ENCODE measurements at places on chromosomes 4 and X.

DNA sequence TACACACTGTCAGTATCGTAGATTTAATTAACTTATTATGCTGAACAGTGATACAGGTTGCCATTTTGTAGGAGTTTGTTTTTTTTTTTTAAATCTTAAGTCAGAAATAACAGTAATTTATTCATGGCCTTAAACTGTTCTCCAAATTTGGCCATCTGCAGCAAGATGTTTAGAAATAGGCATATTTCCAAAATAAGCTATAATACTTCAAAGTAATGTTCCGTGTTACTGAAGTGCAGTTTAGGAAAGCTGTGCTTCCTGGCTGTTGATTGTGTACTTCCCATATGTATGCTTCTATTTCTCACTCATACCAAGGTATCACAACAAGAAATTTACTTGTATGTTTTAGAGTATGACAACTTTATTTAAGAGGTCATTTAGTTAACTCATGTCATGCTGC lies 28.9 kb downstream of the CPEB2 start:
- no peak for DNase-seq

GRCh38 chr4:185305979-185306442 lies 89.7 kb downstream of the LRP2BP start:
- DNase-seq = no peak

- no peak for DNase-seq
These were observed 12.4 kb upstream of the TDO2 start for GRCh38 chr4:155891058-155891457.

- DNase-seq = peak; percentile 74
These were observed 9.8 kb upstream of the UTP3 start for GRCh38 chr4:70678383-70678999.

DNA sequence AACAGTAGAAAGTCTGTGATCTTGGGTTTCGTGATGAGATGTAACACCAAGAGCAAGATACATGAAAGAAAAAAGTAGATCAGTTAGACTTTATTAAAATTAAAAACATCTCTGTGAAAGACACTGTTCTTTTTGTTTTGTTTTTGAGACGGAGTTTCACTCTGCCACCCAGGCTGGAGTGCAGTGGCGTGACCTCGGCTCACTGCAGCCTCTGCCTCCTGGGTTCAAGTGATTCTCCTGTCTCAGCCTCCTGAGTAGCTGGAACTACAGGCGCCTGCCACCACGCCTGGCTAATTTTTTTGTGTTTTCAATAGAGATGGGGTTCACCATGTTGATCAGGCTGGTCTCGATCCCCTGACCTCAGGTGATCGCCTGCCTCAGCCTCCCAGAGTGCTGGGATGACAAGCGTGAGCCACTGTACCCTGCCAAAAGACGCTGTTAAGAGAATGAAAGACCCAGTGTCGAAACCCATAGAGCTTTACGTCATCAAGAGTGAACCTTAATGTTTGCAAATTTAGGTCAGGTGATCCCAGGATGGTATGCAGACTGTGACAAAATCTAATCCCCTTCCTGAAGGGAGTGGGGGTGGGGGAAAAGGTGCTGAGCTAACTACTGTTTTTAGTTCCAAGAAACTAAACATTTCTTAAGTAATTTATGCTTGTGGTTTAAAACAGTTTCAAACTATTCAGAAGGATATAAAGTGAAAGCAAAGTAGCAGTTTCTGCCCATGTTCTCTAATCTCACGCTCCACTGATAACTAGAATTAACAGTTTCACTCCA lies 8.0 kb downstream of the OFD1 start:
- no peak for DNase-seq

- no peak for DNase-seq
These were observed 80.7 kb upstream of the PLAC8 start for GRCh38 chr4:83195269-83195668.

DNA sequence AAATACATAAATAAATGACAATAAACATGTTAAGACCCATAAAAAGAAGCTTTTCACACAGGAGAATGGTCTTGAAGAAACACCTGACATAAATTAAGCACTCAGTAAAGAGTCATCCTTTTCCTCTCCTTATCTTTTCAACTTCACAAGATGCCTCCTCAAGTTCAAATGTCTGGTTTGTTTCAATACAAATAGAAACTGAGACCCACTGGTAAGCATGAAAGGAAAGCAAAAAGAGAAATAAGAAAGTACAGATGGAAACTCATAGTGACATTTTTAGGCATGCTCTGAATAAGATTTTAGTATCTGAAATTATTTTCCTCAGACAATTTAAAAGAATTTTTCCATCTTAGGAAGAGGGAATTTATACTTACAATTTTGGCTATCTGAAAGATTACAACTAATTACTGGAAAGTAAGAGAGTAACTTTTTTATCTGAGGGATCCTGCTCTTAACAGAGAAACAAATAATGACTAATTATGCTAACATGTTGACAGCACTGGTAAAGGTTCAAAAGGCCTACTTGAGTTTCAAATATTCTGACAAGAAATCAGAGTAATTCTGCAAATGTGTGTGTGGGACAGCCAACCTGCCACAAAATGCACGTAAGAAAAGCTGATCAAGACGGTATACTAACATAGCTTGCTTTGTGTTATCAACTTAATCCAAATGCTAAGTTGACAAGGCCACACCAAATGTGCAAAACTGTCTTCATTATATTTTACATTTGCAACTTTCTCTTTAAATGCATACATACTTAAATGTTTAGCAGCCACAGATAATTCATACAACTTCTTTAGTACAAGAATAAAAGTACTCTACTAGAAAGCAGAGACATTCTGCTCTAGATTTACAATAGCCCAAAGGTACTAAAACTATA lies 113.0 kb downstream of the IQCM start:
- DNase-seq = no peak

GRCh38 chr4:138488533-138488932 lies 246.4 kb upstream of the SLC7A11 start:
- no peak for DNase-seq

DNA sequence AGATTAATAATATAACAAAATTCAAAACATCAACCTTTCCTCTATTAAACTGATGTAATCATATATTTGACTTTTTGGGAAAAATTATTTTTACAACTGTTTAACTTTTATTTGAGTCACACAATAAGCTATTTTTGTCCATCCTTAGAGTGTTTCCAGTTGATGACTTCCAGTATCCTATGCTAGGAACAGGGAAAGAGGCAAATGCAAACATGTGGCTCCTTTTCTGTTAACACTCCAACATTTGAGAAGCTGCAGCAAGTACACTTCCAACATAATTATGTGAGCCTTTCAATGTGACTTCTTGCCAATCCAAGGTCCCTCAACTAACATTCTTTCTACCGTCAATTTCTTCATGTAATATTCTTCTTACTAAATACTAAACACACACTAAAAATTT lies 117.7 kb downstream of the PPA2 start:
- no peak for DNase-seq

DNA sequence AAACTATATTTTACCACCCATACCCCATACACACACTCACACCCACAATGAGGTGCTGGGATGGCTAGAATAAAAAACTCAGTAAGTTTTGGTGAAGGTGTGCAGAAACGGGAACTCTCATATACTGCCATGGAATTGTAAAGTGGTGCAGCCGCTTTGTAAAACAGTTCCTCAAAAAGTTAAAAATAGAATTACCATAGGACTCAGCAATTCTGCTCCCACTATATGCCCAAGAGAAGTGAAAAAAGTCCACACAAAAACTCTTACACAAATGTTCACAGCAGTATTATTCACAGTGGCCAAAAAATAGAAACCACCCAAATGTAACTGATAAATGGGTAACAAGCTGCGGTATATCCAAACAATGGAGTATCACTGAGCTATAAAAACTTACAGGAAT lies 6.5 kb downstream of the CENPU start:
- no peak for DNase-seq

GRCh38 chrX:131061306-131061705 lies 3.2 kb downstream of the ARHGAP36 start:
- no peak for DNase-seq

- no peak for DNase-seq
These were observed 17.7 kb upstream of the GRIPAP1 start for GRCh38 chrX:49019599-49020249.

DNA sequence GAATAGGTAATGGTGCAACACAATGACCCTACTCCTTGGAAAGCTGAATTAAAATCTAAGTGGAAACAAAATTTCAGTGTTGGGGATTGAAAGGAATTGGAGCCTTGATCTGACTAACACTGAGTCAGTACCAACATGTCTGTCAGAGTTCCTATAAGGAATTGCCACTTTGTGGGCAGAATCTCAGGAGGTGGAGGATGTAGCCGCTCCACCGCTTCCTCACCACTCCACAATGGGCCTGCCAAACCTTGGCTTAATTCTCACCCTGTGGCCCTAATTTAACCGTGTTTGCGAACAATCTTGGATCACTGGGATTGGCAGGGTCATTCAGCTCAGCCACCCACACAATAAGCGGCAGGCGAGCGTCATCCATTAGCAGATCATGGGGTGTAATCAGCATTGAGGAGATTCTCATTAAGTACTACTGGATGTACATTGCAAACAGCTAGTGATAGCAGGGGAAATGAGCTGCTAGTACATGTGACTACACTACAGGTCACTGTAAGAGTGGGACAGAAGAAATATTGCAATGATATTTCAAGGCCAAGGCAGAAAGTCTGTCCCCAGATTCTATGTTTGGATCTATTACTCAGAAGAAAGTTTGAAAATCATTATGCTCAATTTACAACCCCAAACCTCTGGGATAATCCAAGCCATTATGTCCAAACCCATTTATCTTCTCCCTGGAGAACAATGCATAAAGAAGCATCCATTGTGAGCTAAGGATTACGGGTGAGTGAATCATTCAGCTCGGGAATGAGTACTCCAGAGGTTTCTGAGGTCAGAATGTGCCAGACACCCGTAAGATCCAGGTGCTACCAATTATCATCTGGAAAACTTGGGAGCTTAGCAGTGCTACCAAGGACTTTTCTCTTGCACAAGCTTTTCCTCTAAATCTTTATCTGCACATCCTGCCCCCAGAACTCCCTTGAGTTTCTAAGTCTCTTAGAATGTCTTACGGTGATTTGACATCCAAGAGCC lies 5.8 kb downstream of the SRPX start:
- DNase-seq = no peak

GRCh38 chr4:38177035-38177546 lies 216.9 kb downstream of the PTTG2 start:
- DNase-seq = peak; percentile 64
